NCI-H1105 (cell line): ENCODE measurements at places on chromosomes 3 and 15.

DNA sequence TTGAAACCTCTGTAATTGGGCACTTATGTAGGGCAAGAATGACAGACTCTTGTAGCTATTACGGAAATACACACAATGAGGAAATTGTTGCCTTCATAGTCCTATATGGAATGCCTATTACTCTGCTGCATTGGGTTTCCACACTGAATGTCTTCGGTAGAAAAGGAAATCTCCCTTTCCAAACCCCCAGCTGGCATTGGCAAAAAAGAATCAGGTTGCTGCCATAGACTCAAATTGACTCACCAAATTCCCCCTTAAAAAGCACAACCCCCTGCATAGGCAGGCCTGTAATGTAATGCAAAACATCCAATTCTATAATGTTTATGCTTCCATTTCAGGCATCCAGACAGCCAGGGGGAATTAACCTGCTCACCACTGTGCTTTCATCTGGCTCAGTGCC lies 44.8 kb upstream of the NTRK3 start:
- DNase-seq = no peak

DNA sequence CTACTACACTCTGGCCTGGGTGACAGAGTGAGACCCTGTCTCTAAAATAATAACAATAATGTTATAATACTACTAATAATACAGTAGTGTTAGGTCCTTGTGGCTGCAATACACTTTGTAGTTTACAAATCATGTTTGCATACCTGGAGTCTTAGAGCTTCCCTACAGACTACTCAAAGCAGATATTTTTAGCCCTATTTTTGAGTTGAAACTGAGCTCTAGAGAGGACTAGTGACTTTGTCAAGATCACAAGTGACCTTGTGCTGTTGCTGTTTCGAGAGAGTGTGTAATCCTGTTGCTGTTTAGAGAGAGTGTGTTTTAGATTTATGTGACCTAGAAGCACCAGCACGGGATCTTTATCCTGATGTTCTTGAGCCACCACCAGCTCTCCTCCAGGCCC lies 105.3 kb upstream of the RNU6-1 start:
- no peak for DNase-seq

DNA sequence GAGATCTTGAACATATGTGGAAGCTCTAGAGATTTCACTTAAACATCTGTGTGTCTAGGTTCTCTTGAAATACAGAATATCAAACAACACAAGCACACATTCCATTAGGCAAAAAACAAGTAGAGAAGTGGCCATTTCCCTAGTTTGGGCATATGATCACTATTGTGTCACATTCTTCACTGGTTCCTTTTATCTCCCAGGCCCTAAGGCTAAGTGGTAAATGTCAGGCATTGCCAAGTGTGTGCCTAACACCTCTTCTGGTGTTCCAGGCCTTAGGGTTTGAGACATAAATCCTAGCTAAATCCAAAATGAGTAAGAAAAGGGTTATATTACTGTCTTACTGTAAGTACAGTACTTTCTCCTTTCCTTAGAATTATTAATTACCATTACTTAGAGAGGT lies 880.1 kb downstream of the PDCD6IP start:
- DNase-seq = no peak

DNA sequence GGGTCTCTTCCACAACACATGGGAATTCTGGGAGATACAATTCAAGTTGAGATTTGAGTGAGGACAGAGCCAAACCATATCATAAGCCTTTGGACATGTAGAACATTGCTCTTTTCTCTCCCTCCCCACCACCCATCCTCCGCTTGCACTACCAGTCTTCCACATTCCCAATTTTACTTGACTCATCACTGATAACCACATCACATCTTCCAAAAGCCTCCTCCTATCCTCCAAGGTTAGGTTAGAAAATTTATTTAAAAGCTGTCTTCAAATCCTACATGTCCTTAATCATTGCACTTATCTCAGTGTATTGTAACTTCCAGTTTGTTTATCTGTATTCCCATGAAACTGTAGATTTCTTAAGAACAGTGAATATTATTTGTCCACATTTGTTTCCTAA lies 10.4 kb downstream of the ZBED2 start:
- DNase-seq = no peak

DNA sequence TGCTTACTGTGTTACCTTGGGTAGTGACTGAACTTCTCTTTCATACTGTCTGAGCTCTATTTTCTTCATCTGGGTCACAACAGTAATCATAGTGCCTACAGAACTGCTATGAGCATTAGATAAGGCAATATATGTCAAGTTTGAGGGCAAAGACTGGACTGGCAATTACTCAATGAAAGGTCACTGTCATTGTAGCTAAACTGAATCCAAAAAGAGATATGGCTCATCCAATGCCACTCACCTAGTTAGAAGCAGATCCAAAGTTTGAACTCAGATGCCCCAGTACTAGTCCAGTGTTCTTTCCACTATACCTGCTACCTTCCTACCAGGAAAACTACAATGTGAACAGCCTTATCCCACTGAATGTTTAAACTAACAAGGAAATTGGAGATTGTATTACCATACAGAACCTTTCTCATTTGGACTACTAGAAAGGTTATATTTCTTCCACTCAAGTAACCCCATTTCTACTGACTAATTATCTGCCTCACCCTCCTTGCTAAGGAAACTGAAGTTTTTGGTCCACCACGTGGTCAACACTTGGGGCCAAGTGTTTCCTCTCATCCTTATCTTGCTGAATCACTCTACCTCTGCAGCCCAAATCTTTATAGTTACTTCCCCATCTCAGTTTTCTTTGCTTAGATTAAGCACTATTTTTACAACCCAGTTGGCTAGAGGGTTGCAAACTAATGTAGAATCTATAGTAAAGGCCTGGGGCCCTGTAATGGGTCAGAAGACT lies 202.3 kb upstream of the LPP start:
- DNase-seq = no peak

GRCh38 chr15:79381593-79381992 lies 50.5 kb upstream of the MINAR1 start:
- DNase-seq = no peak

GRCh38 chr3:165464736-165465135 lies 268.6 kb upstream of the SLITRK3 start:
- no peak for DNase-seq

- DNase-seq = no peak
Measured at GRCh38 chr3:71177375-71177774, 406.2 kb downstream of the FOXP1 start.

DNA sequence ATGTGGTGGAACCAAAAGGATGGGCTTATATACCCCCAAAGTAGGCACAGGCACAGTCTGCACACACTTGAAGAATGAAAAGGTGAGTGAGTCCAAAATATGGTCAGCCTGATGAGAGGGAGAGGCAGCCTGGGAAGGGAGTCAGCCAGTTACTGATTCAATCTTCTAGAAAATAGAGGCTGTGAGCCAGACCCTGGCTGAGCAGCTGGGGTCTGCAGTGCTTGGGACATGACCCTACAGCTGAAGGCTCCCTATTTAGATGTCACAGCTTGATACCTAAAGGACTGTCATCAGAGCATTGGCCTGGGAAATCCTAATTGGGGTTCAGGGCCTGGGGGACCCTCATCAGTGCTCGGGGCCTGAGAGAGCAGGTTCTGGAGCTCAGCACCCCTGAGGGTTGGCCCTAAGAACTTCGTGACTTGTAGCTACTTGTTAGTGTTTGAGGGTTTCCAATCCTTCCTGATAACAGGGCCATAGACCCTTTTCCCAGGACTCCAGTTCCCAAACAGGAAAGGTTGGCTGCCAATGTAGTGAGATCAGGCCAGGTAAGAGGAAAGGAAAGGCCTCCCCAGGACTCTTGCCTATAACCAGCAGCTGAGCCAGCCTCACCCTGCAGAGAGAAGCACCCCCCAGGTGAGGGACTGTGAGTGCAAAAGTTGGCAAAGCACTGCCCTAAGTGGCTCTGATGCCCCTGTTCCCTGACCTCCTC lies 54.7 kb upstream of the SLCO2A1 start:
- no peak for DNase-seq

DNA sequence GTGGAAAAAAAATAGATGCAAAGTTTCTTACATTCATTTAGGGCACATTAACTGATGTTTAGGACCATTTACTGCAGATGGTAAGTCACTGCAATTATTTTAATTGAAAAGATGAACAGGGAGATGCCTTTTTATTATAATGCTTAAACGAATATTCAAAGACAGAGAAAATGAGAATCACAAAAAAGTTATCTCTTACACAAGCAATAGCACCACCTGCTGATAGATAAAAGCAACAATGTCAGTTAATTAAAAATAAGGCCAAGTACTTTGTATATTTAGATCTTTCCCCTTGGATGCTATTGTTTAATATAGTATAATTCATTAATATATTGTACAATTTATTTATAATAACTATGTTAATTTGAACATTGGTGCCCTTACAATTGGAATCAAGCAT lies 55.9 kb downstream of the IFT80 start:
- DNase-seq = peak; percentile 43

DNA sequence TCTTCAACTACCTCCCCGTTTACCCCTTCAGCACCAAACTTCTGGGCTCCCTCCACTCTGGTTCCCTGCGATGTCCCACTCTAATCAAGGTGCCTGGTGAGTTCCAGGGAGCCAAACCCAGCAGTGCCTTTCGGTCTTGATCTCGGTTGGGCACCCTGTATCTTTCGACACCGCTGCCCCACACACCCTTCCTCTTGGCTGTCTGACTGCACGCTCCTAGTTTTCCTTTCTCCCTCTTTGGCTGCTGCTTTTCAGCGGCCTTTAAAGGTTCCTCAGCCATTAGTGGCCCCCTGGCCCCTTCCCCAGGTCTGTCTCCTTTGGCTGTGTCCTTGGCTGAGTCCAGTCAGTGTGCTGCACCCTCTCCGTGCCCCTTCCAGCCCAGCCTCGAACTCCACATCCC lies 784 bp downstream of the TTLL3 start:
- no peak for DNase-seq

DNA sequence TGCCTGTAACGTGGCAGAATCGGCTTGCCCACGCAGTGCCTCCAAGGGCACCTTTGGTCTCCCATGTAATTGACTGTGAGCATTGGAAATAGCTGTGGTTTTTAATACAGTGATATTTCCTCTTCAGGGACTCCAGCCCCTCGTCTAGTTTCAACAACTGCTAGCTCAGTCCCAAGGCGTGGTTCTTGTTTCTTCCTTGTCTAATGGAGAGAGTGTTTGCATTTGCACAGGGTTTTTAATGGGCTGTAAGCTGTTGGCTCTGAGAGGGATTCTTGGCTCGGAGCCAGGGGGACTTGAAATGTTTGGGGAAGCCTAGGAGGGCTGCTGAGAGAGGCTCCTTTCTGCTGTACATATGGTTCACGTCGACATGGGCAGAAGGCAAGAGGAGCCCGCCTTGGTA lies 86.2 kb downstream of the THSD4 start:
- DNase-seq = peak; percentile 99

DNA sequence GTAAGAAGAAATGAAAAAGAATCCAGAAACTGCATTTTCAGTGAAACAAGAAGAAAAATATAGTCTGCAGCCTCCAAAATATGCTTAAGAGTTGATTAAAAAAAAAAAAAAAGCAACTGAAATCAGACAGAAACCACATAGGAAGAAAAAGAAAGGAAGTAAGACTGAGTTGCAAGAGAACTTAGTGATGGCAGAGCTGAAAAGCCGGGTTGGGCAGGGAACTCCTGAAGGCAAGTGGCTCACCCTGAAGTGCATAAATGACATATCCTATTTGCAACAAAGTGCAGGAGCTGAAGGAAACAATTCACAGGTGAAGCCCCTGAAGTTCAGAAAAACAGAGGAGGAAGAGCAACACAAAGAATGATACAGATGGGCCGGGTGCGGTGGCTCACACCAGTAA lies 108.8 kb upstream of the SLC25A36 start:
- no peak for DNase-seq

- peak; percentile 32 for DNase-seq
Measured at GRCh38 chr3:194487289-194488054, 670 bp upstream of the ATP13A3 start.

- no peak for DNase-seq
Measured at GRCh38 chr15:69046781-69047180, 32.3 kb downstream of the NOX5 start.

DNA sequence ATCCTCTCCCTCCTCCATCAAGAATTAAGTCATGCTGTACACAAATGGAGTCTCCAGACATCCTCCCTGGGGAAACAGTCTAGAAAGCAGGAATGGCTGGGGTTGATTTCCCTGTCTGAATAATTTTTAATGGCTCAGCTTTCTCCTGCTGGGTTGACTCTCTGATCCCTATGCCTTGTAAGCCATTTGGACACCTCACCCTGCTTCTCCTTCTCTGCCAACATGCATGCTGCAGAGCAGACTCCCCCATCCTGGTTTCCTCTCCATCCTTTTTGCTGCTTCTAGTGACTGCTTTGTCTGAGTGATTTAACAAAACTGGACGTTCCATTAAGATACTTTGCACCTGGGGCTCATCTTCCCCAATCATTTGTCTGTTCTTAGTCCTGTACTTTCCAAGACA lies 22.2 kb downstream of the SV2B start:
- DNase-seq = no peak

DNA sequence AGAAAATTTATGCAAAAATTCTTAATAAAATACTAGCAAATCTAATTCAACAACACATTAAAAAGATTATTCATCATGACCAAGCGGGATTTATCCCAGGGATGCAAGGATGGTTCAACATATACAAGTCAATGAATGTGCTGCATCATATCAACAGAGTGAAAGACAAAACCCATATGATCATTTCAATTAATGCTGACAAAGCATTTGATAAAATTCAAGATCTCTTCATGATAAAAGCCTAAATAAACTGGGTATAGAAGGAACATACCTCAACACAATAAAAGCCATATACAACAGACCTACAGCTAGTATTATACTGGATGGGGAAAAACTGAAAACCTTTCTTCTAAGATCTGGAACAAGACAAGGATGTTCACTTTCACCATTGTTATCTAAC lies 89.7 kb downstream of the KBTBD8 start:
- no peak for DNase-seq

- DNase-seq = peak; percentile 47
Measured at GRCh38 chr3:13420045-13420830, at the start of gene NUP210. Gene NUP210 (minus strand): TSS chr3:13420322. CDS start chr3:13420226, 96 bp downstream.

DNA sequence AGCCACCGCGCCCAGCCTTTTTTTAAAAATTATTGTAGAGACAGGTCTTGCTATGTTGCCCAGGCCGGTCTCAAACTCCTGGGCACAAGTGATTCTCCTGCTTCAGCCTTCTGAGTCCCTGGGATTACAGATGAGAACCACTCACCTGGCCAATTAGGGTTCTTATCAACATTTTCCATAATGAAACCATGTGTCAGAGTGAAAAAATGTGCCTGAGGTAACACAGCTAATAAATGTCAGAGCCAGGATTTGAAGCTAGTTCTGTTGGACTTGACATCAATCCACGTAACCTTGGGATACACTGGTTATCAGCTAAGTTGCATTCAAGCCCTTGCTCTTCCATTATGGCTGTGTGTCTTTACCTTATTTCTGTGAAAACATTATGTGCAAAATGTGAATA lies 29.1 kb downstream of the CHST14 start:
- DNase-seq = no peak

- DNase-seq = no peak
Measured at GRCh38 chr3:100076731-100077529, 37.4 kb downstream of the FILIP1L start.

GRCh38 chr3:146403792-146404191 lies 65.6 kb downstream of the PLSCR2 start:
- no peak for DNase-seq

DNA sequence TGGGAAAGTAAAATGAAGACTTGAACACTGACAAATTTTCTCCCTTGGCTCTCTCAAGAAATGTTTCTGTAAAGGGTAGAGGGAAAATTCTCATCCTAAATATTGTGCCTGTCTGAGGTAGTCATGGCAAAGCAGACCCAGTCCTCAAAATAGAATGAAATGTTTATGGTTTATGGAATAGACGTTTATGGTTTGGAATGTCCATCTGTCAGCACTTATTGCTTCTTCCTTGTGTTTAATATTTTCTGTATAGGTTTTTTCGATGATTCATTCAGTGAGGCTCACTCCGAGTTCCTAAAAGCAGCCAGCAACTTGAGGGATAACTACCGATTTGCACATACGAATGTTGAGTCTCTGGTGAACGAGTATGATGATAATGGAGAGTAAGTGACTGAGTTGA lies 13.9 kb downstream of the ELL3 start:
- DNase-seq = no peak
